Right lung (tissue), 10 donors: ENCODE measurements at places on chromosomes 13 and 19. TPM values are rescaled to one million over a fixed set of nuclear protein-coding genes. Genes with fewer than 3 reads are reported as not detected.

Gene SSC5D
- 8.8 TPM for polyA plus RNA-seq

Gene TRMT1
- polyA plus RNA-seq = 27.6 TPM

Gene APLP1
- polyA plus RNA-seq = 9.3 TPM

Gene DUXA
- polyA plus RNA-seq = not detected

Gene GARIN5A
- 5.3 TPM for polyA plus RNA-seq

Gene MPV17L2
- 10.4 TPM for polyA plus RNA-seq

- no peak for DNase-seq
These were observed 1284.5 kb downstream of the SLITRK1 start for GRCh38 chr13:82597747-82598146.

DNA sequence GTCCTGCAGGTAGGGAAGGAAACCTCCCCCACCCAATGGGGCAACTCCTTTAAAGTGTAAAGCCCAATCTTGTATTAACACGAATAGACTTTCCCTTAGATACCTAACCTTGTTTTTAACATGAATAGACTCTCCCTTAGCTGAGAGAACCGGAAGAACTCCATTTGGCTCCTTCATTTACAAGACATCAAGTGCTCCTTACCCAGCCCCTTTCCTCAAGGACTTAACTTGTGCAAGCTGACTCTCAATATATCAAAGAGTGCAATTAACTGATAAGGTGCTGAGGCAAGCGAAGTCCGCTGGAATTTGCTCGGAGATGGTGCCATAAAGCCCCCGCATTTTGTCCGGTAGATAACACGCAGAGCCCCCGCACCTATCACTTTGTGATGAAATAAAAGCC lies 9.9 kb upstream of the ZNF90 start:
- peak; percentile 42 for DNase-seq

DNA sequence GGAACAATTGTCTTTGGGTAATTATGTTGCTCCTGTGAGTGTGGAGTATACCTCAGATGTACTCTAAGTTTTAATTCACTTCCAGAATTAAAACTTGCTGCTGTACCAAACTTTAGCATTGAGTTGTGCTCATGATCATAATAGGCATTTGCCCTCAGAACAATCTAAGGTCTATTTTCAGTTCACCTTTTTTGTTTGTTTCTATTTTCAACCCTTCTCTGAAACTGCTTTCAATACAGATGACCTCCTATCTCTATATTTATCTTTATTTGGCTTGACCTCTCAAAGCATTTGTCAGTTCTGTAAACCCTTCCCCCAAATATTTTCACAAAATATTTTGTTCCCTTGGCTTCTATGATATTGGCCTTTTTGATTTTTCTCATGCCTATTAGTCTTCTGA lies 873.0 kb downstream of the OLFM4 start:
- no peak for DNase-seq

- peak; percentile 52 for DNase-seq
These were observed 59.9 kb downstream of the LIG4 start for GRCh38 chr13:108155185-108156106.

GRCh38 chr13:51714663-51715168 lies 89.2 kb downstream of the DHRS12 start:
- DNase-seq = no peak

DNA sequence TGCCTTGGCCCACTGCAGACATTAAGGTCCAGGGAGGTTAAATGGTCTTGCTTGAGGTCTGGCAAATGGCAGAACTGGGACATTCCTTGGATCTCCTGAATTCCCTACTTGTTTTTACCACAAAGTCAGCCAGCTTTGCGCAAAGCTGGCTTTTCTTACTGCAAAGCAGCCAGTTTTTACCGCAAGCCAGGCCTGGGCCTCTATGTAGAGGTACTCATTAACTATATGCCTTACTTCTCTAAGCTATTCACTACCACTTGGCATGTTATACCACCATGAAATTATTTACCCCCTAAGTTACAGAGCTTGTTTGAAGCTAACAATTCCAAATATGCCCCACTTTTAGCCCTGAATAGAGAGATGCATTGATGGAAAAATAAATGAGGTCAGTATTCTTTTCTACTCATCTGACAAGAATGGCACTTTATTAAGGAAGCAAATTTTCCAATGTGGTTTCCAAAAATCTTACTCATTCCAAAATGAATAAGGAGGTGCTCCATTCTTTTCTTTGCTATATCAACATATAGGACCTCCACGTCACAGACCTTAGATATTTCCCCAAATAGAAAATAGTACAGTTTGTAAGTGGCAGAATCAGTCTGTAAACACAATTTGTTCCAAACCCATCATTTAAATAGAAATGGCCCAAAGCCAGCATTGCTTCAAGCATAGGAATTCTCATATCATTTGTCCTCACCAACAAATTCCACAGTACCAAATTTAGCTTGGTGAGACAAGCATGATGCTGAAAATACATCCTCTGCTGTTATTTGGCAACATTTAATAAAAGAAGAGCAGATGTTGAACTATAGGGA lies 143.9 kb upstream of the TSC22D1 start:
- DNase-seq = peak; percentile 11

DNA sequence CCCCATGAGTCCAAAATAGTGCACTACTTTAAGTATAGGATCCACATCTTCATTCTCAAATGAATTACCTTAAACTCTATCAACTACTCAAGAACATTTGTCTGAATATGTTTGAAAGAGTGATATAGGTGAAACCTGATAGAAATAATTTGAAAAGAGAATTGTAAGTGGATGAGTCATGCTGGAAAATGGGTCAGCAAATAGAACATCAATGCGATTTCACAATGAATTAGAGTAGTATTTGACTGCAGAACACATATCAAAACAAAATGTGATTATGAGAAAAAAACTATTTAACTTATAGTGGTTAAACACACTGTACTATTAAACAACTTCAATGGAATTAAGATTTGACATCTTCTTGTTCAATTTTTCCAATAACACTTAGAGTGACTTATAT lies 300.6 kb upstream of the KLHL1 start:
- DNase-seq = no peak

GRCh38 chr13:113086031-113086750 lies 19.4 kb upstream of the F7 start:
- no peak for DNase-seq

GRCh38 chr13:113493315-113493951 lies 2.9 kb upstream of the DCUN1D2 start:
- DNase-seq = no peak

GRCh38 chr19:9799162-9799561 lies 19.7 kb downstream of the FBXL12 start:
- no peak for DNase-seq
